ENCODE measurements at places on chromosomes 12 and 14. TPM values are rescaled to one million over a fixed set of nuclear protein-coding genes. Genes with fewer than 3 reads are reported as not detected.

DNA sequence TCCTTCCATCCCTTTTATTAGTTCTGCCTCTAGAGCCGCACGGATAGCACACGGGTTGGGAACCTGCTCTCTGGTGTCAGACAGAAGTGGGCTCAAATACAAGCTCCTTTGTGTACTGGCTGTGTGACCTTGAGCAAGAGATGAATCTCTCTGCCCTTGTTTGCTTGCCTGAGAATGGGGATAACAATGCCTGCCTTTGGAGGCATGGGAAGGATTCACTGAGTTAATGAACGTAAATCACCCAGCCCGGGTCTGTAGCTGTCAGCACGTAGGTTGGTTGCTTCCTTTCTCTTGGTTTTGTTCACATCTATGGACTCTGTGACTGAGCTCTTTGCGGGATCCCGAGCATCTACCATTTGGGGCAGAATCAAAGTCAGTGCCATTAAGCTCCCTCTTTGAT lies 79.3 kb upstream of the NRXN3 start:
- no peak for DNase-seq

DNA sequence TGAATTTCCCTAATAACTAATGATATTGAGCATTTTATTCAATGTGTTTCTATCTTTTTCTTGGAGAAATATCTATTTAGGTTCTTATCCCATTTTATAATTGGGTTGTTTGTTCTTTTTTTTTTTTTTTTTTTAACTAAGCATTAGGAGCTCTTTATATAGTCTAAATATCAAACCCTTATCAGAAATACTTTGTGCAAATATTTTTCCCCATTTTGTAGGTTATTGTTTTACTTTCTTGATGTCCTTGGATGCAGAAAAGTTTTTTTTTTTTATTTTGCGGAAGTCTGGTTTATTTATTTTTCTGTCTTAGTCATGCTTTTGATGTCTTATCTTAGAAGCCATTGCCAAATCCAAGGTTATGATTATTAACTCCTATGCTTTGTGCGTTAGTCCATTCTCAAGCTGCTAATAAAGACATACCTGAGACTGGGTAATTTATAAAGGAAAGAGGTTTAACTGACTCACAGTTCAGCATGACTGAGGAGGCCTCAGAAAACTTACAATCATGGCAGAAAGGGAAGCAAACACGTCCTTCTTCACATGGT lies 434.3 kb upstream of the TBX3 start:
- DNase-seq = no peak

The LRCOL1 gene
- total RNA-seq = not detected

The NR2C1 gene
- 59.0 TPM for total RNA-seq

DNA sequence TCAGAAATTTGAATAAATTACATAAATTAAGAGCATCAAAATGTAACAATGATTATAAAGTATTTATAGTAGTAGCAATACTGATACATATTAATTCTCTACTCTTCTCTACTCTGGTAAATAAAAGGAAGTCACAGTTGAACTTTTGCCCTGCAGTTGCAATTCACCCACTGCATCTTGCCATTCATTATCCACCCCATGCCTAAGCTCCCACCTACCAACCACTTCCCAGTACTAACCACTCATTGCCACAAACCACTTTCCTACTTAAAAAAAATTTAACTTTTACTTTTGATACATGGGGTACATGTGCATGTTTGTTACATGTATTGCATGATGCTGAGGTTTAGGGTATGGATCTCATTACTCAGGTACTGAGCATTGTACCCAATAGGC lies 174.0 kb downstream of the RASSF9 start:
- DNase-seq = no peak

GRCh38 chr14:53365486-53366130 lies 212.5 kb upstream of the DDHD1 start:
- DNase-seq = no peak

The ANO4 gene
- total RNA-seq = not detected

The BTG1 gene
- total RNA-seq = 537 TPM

The ADAMTS20 gene
- total RNA-seq = not detected

DNA sequence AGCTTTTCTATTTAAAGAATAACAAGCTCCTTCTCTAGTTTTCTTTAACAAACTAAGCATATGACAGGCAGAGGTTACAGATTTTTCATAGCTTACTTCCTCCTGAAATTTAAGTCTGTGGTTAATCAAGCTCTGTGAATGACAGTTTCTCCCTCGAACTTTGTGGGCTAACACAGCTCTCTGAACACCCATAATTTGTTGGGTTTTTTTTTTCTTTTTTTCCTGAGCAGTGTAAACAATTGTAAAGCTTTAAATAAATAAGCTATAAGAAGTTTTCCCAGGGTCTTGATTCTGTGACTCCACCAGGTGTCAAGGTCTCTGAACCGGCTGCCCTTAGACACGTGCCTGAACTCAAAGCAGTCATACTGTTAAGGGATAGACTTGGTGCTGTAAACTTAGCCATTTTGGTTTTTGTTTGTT lies 128.1 kb upstream of the AMIGO2 start:
- DNase-seq = no peak

The FGF6 gene
- not detected for total RNA-seq

DNA sequence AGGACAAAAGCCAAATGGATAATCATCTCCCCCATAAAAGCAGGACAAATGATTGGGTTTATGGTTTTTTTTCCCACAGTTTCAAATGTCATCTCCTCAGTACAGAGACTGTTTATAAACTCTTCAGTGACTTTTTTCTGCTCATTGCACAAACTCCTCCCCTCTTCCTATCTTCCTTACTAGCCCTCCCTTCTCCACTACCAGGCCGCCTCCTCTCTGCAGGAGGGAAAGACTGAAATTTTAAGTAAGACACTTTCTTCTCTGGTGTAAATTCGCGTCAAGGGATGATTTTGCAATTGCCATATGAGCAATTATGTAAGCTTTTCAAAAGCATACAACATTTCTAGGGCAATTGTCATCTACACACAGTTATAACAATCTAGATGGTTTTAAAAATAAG lies 37.0 kb downstream of the BTG1 start:
- no peak for DNase-seq

DNA sequence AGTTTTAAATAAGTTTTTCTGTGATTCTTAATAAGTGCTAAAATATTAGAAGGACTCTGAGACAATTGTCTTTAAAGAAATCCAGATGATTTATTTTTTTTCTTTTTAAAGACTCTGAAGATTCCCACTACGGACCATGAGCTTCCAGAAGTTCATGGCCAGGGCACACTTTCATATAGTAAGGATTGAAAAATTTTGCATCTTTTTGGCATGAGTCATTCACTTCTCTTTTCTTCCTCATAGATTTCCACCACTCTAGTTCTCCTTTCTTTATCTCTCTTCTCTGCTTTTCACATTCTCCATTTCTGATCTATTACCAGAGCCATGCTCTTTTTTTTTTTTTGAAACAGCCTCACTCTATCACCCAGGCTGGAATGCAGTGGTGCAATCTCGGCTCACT lies 385.8 kb downstream of the FLRT2 start:
- no peak for DNase-seq

GRCh38 chr14:24162093-24162492 lies 1.0 kb downstream of the IRF9 start:
- no peak for DNase-seq

DNA sequence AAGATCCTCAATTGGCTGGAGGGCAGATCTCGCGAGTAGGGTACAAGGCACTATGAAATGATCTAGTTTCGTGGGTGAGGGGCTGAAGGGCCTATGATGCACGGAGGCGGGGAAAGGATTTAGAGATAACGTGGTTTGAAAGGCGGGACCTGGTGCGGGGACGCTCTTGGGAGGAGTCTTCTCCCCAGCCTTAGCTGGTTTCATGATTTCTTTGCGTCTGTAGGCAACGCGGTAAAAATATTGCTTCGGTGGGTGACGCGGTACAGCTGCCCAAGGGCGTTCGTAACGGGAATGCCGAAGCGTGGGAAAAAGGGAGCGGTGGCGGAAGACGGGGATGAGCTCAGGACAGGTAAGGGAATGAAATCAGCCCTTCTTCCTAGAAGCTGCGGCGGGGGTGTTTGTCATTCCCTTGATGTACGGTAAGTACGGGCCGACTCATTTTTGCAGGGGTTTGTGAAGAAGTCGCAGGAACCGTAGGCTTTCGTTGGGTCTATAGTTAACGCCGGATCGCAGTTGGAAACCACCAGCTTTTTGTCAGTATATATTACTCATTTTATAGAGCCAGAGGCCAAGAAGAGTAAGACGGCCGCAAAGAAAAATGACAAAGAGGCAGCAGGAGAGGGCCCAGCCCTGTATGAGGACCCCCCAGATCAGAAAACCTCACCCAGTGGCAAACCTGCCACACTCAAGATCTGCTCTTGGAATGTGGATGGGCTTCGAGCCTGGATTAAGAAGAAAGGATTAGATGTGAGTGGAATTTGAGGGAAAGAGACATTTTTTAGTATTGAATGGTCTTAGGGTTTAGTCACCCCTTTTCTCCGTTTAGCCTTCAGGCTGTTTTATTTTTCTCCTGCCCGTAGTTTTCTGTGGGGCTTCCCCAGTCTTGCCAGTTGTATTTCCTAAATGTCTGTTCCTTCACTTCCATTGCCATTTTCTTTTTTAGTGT lies 602 bp downstream of the APEX1 start:
- DNase-seq = no peak

The RPL10L gene
- total RNA-seq = not detected

- no peak for DNase-seq
Observed at GRCh38 chr14:102471921-102472790, 37.4 kb downstream of the ANKRD9 start.

The TRIM9 gene
- total RNA-seq = 2.2 TPM

DNA sequence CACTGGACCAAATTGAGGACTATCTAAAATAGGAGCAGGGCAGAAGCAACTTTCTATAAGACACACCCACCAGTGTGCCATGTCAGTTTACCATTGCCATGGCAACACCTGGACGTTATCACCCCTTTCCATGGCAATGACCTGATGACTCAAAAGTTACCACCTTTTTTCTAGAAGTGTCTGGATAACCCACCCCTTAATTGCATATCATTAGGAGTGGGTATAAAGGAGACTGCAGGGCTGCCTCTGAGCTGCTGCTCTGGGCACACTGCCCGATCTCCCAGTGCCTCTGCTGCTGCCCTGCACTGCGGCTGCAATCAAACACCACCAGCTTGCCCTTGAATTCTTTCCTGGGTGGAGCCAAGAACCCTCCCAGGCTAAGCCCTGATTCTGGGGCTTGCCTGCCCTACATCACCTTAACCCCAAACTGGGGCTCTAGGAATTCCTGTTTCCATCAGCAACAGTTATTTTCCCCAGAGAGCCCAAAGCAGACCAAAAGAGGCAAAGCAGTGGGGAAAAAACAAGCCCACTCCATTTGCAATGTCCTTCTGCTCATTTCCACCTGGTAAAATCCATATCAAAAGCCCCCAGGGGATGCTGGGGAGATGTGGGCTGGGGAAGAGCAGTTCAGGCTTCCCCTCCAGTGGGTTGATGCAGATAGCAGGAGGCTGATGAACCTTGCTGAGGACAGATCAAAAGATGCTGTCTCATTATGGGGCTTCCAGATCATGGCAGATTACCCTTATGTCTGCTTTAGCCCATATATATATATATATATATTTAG lies 129.5 kb upstream of the NCOR2 start:
- DNase-seq = no peak

DNA sequence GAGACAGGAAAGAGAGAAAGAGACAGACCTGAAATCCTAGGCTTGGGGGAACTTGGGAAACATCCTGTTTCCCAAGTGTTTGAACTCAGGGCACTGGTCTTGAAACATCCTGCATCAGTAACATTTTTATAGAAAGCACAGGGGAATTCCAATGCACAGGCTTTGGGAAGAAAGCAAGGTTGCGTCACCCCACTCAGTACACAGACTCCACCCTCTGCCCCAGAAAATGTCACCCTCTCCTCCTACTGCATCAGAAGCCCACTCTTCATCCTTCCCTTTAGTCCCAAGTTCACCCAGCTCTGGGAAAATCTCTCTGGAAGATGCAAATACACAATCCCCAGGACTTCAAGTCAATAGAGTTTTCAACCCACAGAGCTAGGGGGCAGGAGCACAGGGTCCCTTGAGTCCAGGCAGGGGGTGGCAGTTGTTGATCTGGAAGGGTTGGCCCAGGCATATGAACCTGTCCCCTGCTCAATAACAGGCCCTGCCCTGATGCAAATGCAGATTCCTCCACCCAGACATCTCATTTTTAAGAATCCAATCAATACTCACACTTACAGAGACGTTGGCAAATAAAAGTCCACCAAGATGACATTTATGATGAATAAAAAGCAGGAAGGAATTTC lies 1.7 kb downstream of the RDH16 start:
- DNase-seq = no peak

DNA sequence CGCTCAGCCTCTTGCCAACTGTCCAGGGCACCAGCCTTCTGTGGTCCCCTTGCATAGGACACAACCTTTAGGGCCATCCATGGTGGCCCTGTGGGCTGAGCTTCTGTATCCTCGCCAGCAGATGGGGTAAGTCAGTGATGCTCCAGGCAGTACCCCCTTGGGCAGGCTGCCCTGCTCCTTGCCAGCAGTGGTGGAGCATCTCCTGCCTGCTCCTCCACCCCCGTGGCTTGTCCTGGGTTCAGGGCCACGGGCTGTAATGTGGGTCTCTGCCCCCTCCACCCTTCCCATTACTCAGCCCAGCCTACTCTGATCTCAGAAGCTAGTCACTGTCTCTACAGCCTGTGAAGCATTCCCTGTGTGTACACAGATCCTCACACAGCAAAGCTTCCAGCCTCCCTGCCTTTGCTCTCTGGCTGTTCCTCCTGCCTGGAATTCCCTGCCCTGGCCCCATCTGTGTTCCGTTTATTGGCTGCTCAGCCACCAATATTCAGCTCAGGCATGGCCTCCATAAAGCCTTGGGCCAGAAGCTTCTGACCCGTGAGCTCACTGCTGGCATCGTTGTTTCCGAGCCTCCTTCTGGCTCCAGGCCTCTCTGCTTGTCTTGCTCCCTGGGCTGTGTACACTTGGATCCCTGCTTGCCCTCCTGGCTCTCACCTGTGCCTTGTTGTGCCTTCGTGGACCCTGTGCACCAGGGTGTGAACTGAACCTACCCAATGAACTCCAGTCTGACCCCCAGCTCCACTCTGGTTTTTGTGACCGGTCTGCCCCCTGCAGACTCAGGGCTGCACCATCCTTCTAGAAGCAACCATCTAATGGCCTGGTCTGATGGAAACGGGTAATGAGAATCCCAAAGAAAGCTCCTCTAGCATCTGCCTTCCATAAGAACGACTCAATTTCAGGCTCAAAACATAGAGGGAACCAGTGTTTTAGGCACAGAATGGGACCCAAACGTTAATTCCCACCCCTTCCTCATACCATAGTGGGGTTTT lies 177.0 kb upstream of the PRMT8 start:
- DNase-seq = no peak

DNA sequence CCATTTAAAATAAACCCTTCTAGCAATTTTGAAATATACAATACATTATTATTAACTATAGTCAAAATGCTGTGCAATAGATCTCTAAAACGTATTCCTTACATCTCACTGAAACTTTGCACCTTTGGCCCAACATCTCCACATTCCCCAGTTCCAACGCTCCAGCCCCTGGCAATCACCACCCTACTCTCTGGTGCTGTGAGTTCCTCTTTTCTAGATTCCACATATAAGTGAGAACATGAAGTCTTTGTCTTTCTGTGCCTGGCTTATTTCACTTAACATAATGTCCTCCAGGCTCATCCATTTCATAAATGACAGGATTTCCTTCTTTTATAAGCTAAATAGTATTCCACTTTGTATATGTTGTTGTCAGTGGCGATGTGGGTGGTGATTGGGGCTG lies 194.7 kb upstream of the RTL1 start:
- no peak for DNase-seq

Data from naive thymus-derived CD8-positive, alpha-beta T cell (primary cell).